ENCODE measurements at places on chromosomes 1 and 21. TPM values are rescaled to one million over a fixed set of nuclear protein-coding genes. Genes with fewer than 3 reads are reported as not detected.

DMBX1 gene
- total RNA-seq: not detected

H6PD gene
- total RNA-seq: 22.2 TPM

DNA sequence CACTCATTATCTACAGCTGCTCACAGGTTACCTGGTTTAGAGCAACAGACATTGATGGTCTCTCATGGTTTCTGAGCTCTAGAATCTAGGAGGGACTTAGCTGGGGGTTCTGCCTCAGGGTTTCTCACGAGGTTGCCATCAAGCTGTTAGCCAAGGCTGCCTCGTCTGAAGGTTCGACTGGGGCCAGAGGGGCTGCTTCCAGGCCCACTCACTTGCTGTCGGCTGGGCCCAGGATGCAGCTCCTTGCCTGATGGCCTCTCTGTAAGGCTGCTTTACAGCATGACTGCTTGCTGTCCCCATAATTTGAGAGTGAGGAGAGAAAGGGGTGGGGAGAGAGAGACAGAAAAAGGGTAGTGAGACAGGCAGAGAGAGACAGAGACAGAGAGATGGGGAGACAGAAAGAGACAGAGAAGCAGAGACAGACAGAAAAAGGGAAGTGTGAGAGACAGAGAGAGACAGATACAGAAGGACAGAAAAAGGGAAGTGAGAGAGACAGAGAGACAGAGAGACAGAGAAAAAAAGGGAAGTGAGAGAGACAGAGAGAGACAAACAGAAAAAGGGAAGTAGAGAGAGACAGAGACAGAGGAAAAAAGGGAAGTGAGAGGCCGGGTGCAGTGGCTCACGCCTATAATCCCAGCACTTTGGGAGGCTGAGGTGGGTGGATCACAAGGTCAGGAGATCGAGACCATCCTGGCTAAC, 106.8 kb upstream of the C1orf174 start:
- DNase-seq: no peak

AIRE gene
- total RNA-seq: not detected

PRR9 gene
- not detected for total RNA-seq

ARHGEF11 gene
- 28.4 TPM for total RNA-seq

DNA sequence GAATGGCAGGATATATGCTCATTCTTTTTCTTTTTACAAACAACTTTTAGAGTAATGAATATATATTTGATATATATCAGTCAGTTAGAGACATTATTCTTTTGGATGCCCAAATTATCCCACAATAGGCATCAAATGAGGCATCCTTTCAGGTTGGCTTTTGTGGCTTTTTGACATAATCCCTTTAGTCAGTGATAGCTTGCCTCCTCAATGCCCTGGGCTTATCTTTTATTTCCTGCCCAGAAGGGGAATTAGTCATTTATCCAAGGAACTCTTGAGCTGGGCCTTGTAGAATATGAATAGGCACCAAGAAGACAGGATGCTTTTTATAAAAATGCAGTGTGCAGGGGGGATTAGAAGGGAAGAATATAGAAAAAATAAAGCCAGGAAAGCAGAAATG, 22.2 kb downstream of the EPHX4 start:
- DNase-seq: no peak

TINAGL1 gene
- total RNA-seq: 710 TPM

DNA sequence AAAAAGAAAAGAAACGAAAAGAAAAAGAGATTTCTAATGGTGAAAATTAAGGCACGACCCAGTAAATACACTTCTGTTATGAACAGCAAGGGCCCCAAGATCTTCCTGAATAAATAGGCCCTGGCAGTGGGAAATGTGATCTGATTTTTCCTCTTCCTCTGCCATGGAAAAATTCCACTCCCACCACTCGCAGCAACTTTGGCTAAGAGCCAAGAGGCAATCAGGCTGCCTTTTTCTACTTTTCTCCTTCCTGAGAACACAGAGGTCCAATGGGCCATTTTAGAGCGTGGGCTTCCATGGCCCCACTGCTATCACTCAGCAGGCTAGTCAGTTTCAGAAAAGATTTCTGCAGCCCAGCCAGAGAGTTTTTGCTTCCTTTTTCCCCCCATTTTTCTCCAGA, 33.7 kb upstream of the AK4 start:
- DNase-seq: no peak

DNA sequence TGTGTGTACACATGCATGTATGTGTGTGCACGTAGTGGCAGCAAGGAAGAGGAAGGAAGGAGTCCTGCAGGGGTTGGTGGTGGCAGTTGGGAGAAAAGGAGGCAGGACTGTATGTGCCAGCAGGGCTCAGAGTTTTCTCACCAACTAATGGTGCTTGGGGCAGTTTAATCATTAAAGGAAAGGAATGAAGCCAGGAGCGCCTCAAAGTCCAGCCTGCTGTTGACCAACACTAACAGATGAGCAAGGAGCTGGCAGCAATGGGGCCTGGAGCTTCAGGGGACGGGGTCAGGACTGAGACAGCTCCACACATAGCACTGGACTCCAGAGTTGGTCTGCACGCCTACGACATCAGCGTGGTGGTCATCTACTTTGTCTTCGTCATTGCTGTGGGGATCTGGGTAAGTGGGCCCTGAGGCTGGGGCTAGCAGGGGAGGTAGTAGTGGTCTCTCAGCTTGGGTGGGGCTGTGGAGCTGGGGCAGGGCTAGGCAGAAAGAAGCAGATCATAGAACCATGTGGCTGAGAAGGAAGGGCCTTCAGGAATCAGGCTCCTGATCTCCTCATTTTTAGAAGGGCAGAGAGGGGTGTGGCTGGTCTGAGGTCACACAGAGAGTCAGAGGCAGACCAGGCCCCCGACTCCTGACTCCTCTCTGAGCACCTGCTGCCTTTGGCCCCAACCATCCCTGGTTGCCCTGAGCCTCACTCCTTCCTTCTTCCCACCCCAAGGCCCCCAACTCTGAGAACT, at the start of gene SLC5A9:
Gene SLC5A9 (plus strand): TSS at position 216 of the 742 bp plus-strand sequence. CDS start 21 bp downstream, at position 237.
- DNase-seq: peak; percentile 55

Measured in Caki2 (cell line).